ENCODE measurements at places on chromosomes 2 and 18.

DNA sequence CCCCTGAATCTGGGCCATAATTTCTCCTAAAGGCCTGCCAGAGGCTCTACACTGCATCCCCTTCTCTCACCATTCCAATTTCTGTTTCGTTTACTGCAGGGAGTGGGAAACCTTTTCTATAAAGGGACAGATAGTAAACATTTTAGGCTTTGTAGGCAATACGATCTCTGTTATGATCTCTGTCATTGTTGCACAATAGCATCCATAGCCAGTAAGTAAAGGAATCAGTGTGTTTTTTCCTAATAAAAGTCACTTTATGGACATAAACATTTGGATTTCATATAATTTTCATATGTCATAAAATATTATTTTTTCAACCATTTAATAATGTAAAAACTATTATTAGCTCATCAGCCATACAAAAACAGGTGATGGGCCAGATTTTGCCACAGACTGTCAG is 531.7 kb downstream of the DSC3 start:
- no peak for DNase-seq

DNA sequence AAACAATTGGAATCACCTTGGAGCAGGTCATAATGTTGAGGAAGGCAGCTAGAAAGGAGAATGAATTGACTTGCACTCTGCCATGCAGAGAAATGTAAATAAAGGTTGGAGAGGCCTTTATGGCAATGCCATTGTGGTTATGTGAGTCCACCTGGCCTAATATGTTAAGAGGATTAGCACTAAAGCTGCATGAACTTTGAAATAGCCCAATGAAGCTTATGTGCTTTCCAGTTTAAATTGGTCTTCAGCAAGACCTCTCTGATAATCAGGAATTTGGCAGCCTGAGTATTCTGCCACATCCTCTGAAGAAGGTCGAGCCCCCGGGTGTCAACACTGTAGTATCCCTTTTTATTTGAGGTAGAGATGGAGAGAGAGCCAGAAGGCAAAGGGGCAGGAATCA is 464.9 kb downstream of the CDH2 start:
- DNase-seq, result peak; percentile 93

DNA sequence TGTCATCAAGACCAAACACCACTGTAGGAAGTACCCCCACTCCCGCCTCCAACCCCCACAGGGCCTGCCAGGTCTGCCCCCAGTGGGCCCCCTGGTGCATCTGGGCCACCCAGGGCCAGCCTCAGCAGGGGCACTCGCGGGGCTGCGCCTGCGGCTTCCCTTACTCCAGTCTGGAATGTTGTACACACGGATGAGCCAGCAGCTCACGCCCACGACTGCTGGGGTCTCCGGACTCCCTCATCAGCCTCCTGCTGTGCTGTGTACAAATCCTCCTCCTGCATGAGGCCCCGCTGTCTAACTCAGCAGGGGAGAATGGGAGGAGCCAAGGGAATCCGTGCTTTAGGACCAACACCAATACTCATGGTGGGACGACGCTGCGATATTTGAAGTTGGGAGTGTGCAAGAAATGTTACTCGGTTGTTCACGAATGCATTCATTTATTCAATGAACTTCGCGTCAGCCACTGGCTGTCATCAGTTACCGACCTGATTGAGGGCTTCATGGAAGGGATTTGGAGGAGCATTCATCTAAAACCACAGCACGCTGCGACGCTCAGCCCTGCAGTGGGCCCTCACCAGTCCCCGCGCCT is 654 bp upstream of the ASB1 start:
- peak; percentile 77 for DNase-seq

DNA sequence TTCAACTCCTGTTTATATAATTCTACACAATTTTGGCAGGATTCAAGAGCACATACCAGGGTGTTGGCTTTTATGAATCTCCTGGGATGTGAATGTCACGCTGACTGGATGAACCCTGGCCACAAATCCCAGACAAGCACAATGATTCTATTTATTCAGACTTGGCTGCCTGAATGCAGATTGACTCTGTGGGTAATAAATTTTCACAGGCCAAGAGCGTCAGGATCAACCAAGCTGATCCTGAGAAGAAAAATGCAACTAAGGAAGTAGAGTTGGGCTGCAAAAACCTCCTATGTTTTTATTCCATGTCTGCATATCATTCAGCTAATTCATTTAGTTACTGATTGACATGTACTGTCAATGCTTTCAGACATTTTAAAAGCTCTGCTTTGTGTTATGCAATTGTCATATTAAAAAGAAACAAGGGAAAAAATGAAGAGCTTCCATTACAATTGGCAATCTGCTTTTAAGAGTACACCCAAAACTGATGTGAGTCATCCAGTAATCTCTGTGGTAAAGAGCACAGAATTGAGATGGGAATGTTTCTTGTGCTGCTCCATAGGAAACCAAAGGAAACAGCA is 173.0 kb upstream of the REV1 start:
- no peak for DNase-seq

- DNase-seq, result peak; percentile 8
Observed at GRCh38 chr18:3874125-3874524, 424.2 kb downstream of the TGIF1 start.

DNA sequence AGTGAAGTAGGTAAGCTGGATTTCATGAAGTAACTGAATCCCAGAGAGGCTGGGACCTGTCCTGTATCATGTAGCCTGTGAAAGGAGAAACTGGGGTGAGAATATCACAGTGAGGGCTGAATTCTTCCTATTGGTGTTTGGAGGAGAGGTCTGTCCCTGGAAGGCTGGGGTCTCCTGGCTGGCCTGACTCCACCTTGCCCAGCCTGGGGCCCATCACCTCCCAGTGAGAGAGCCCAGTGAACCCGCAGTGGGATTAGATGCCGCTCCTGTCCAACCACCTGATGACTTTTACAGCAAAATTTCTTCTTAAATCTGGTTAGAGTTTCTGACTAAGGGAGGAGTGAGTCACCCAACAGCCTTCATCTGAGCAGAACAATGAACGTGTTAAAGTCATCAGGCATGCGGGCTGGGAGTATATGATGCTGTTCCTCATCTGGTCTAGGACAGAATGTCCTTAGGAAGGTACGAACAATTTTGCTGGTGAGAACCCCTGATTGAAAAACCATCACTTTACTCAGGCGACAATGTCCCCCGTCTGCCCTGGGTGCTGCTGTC is 152.9 kb downstream of the LPIN1 start:
- DNase-seq, result no peak

DNA sequence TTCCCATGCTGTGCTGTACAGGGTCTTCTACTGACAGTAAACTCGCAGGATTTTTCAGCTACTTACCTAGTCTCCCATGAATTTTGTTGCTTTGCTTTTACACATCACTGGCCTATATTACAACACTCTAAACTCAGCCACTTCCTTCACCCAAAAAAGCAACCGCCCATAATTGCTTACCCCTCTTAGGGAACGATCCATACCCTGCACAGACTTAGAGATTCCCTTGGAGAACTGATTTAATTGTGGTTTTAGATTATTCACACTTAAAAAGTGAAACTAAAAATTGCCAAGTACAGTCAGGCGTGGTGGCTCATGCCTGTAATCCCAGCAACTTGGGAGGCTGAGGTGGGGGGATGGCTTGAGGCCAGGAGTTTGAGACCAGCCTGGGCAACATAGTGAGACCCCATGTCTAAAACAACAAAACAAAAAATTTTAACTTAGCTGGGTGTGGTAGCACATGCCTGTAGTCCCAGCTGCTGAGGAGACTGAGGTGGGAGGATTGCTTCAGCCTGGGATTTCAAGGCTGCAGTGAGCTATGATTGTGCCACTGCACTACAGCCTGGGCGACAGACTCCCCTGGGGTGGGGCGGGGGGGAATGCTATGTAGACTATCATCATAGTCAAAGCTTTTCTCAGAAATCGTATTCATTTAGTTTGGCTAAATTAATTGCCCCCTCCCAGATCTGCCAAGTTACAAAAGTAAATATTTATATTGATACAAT is 19.3 kb downstream of the MRPL30 start:
- DNase-seq, result no peak

DNA sequence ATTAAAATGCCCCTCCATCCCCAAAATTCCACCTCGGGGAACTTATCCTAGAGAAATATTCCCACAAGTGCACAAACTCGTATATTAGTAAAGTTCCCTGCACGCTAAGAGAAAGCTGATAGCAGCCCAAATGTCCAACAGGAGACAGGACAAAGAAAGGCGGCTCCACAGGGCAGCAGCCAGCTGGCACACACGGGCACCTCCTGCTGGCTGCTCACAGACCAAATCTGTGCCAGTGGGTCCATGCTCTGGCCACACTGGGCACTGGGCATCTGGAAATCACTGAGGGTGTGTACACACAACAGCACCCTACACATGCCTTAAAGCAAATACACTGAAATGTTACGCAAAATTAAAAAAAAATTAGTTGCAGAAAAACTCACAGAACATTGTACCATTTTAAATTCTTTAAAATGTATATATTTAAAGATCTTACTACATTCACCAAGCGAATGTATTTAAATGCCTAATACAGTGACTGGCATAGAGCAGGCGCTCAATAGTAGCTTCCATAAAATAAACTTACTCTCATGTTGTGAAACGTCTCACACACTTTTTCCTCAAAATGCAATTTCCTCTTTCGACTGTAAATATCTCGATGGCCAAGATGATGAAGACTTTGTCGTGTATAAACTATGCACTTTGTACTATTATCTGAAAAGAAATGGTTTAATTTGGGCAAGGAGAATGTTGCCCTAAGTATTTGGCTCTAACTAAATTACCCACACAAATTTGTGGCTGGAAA is 19.4 kb downstream of the ZNF516 start:
- no peak for DNase-seq

DNA sequence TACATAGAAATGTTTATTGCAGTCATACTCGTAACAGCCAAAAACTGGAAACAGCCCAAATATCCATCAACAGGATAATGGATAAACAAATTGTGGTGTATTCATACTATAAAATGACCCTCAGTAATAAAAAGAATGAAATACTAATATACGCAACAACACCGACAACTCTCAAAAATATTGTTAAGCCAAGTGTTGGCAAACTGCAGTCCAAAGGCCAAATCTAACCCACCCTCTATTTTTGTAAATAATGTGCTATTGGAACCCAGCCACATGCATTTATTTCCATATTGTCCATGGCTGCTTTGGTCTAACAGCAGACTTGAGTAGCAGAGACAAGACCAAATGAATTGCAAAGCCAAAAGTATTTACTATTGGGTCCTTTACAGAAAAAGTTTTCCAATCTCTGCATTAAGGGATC is 151.0 kb downstream of the MREG start:
- DNase-seq, result no peak

DNA sequence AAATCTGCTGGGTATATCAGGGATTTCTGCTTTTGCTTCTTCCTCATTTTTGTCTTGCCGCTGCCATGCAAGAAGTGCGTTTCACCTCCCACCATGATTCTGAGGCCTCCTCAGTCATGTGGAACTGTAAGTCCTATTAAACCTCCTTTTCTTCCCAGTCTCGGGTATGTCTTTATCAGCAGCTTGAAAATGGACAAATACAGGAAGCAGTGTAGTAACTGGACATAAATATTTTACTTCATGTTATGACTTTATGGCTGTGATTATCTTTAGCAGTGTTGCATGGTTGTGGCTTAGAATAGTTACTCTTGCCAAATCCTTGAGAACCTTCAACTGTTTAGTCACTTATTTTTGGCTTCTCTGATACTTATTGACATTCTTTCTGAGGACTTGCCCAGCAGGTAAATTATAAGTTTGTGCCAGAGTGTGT is 66.2 kb upstream of the DLX2 start:
- no peak for DNase-seq

- DNase-seq, result no peak
Observed at GRCh38 chr18:75809926-75810255, 382.4 kb upstream of the SMIM21 start.

DNA sequence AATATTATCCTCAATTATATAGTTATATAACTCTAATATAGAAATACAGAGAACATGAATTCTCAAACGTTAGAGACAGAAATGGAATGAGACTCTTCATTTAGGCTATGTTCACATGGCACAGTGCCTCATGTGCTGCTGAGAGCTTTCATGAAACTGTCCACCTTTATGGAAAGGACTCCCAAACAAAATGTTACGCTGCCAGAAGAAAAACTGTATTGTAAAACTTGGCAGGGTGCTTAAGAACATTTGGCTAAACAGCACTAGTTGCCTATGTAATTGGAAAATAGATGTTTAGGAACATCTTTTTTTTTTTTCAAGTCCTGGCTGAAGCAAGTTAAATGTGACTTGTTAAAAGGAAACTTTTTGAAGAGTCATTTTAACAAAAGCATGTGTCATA is 396.0 kb downstream of the ERBB4 start:
- no peak for DNase-seq

DNA sequence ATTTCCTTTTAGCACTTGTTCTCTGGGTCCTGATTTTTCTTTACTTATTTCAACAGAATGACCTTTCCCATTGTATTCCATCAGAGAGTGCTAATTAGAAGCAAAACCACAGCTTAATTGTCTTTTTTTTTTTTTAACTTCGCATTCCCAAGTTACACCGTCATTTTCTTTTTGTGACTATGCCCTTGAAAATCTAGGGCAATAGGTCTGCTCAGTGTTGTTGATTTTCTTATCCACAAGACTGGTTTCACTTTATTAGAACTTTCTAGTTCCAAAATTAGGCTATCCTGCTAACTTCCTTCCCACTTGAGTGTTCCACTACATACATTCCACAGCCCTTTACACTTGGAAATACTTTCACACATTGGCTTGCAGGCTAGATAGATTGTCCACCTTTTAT is 18.7 kb upstream of the ADAM17 start:
- DNase-seq, result no peak

GRCh38 chr2:180992994-180993393 is 12.6 kb downstream of the UBE2E3 start:
- DNase-seq, result no peak

DNA sequence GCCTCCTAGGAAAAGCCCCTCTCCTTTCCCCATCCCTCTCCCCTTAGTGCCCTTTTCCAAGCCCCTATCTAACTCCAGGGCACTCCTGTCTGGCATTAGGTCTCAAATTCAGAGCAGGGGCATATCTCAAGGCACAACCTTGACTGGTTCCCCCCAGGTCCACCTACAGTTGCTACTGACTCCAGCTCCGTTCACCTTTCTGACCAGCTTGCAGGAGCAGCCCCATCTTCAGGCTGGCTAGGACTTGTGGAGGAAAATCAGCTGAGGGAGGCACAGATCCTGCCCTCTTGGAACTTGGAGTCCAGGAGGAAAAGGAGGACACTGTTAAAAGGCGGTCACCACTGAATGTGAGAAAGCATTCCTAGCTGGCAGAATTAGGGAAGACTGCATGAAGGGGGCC is 152.4 kb downstream of the ZFP36L2 start:
- no peak for DNase-seq

DNA sequence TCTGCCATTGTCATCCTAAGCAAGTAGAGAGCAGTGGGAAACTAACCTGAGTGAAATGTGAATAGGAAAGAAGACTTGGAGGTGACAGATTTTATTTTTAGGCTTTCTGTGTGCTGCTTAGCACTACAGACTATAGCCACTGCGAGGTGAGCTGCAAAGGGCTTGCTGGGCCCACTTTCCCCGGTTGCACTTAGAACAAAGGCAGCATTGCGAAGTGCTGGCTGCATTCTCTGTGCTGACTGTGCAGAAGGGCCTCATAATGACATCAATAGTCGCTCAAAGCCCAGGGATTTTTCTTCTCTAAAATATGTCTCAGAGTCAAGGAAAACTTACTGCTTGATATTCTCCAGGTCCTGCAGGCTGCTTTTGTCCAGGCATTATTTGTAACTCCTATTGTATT is 592.1 kb downstream of the TDRD15 start:
- no peak for DNase-seq

GRCh38 chr18:25503567-25504081 is 151.7 kb upstream of the ZNF521 start:
- DNase-seq, result peak; percentile 73
